ENCODE measurements at places on chromosomes 5 and 9.
A peak's percentile ranks its signal among the peaks of the same experiment; 100 is the strongest.

DNA sequence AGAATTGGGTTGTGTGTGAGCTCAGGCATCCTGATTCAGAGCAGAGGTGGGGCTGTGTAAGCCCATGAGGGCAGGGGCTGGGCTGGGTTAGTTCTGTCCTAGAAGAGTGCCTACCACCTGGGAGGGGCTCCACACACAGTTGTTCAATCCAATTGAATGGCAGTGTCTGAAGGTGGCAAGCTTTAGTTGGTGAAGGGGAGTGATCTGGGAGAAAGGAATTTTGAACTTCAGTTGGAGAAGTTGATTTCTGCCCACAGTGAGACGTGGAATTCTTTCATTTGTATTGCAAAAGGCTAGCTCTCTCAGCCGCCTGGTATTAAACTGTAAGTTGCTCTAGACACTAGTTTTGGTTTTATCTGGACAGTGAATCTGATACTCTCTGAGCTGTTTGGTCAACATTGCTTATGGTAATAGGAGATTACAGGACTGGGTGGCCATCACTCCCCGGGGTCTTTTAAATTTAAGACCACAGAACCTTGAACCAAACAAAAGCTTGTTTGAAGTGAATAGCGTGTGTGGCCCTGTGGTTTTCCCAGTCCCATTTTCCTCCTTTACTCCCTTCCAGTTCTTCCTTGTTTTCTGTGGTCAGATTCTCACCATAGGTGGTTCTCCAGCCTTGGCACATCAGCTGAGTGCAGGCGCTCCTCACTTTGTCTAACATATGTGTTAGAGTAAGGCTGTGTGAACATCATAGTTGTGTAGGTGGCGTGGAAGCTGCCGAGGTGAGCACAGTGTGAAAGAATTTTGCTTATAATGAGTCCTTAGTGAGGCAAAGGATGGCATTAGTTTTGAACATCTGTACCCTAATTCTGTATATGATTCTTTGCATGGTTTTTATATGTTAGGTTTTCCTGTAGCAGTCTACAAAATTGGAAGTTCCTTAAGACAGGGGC is 78.0 kb downstream of the ARHGAP26 start:
- DNase-seq = no peak

DNA sequence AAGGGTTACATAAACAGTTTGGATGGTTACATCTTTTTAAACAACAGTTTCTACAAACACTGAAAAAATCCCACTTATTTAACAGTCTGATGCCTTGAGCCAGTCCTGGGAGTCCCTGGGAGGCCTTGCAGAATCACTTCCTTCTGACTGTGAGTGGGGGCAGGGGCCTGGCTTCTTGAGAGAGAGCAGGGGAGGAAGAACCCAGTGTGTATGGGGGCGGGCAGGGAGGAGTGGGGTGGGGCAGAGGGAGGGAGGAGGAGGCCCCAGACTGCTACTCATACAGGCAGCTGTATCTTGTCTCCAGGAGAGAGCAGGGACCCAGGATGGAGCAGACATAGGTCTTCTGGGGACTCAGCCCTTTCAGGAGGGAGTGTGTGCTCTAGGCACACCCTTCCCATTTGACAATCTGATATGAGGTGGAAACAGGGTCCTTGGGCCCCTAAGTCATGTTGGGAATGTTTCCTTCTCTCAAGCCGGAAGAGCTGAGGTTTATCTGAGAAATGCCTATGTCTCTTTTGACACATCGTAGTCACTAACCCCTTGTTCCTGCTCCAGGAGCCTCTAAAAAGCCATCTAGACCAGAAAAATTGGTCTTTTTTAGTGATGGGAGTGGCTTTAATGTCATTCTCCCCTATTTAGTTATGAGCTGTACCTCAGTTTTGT is 52.8 kb downstream of the IRF1 start:
- peak; percentile 20 for DNase-seq

- no peak for DNase-seq
Measured at GRCh38 chr5:110916381-110917049, 155.0 kb upstream of the TSLP start.

DNA sequence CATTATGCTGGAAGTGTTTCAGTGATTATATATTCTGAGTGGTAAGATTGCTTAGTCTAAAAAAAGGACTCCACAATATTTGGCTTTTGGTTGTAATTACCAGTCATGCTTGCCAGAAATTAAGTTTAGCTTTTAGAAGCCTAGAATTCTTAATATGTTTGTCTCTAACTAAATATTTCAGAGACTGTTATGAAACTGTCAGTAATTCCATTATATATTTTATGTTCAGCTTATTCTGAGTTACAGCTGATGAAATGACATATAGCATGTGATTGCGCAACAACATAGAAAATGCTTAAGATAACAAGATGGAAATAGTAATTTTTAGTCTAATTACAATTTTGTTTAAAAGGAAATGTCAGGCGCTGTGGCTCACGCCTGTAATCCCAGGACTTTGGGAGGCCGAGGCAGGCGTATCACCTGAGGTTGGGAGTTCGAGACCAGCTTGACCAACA is 44.2 kb downstream of the KIAA1958 start:
- no peak for DNase-seq

DNA sequence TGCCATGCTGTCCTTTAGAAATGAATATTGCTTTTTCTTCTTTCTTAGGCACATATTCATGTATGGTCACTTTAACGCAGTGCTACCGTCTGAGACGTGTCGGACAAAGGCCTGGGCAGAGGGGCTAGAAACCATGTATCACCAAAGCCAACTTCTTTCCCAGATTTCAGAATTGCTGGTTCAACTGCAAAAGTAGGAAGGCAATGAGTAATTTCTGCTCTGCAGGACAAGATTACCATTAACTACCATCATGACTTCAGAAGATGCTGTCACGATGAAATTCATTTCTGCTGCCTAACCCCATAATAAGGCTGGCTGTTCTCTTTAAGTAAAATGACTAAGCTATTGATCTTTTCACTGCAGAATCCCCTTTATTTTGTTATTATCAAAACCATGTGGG is 306.7 kb downstream of the PDE4D start:
- no peak for DNase-seq

All from hematopoietic multipotent progenitor cell treated with erythropoietin and hydrocortisone succinate and interleukin-3 and kit ligand, for 17 days (in vitro differentiated cells).